DMS 273 treated with DMSO at 0.1 percent for 48 hours (cell line): ENCODE measurements at places on chromosomes 6 and 20.

- no peak for DNase-seq
These were observed 18.1 kb downstream of the ENPP1 start for GRCh38 chr6:131825946-131826345.

DNA sequence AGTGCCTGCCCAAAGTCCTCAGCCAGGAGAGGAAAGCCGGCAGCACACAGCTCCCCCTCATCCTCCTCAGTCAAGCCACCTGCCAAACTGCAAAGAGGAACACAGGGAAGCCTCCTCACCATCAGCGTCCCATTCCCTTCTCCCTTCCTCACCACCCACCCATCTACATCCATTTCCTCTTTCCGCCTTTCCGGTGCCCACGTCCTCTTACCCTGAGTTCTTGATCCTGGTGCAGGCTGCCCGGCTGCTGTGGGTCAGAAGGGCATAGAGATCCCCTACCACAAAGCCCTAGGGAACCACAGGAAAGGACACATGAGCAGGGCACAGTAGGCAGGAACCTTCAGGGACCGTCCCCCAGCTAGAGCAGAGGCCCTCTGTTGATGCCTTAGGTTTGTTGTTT lies 6.0 kb downstream of the GNMT start:
- no peak for DNase-seq

- no peak for DNase-seq
These were observed 329.7 kb downstream of the BTBD9 start for GRCh38 chr6:38310061-38310460.

GRCh38 chr6:16122197-16122596 lies 6.7 kb upstream of the MYLIP start:
- no peak for DNase-seq

GRCh38 chr6:158694913-158695312 lies 45.1 kb downstream of the SYTL3 start:
- DNase-seq: no peak
